ENCODE measurements at places on chromosomes 5 and 9.

DNA sequence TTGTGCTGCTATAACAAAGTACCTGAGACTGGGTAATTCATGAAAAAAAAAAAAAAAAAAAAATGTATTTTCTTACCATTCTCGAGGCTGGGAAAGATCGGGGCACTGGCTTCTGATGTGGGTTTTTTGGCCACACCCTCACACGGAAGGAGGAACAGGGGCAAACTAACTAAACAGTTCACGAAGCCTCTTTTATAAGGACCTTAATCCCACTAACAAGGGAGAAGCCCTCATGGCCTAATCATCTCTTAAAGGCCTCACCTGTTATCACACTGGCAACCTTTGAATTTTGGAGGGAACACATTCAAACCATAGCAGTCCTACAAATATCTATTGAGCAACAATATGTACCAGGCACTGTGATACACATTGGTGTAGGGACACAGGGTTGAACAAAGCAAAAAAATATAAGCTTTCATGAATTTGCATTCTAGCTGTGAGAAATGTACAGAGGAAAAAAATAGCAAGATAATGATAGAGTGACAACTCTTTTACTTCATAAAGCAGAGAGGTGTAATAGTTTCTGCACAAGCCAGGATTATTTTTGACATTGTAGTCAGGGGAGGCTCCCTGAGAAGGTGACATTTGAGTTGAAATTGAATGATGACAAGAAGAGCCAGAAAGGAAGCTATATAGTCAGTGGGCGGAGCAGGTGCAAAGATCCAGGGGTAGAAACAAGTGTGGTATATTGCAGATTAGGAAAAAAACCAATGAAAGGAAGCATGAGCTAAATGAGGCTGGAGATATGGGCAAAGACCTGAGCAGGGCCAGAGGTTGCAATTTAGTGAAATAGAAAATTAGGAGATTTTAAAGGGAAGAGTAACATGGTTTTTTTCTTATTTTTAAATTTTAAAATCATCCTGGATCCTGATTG is 68.1 kb upstream of the GRAMD2B start:
- H3K27ac ChIP-seq, result no peak overlapping the region
- peaks cover 12% of the 10 kb centered on the region for H3K4me1 ChIP-seq
- DNase-seq, result no peak
- no peak overlapping the region for H3K4me3 ChIP-seq
- no peaks in the 10 kb centered on the region for H3K36me3 ChIP-seq

GRCh38 chr5:132013006-132013689 is 1.7 kb upstream of the ACSL6 start:
- peaks cover 3% of the 10 kb centered on the region for H3K27me3 ChIP-seq
- no peak overlapping the region for H3K27ac ChIP-seq
- H3K36me3 ChIP-seq, result no peaks in the 10 kb centered on the region
- H3K4me1 ChIP-seq, result peaks cover 20% of the 10 kb centered on the region
- DNase-seq, result no peak

- no peaks in the 10 kb centered on the region for H3K27me3 ChIP-seq
- H3K27ac ChIP-seq, result no peak overlapping the region
- no peaks in the 10 kb centered on the region for H3K4me1 ChIP-seq
- no peak for DNase-seq
- no peaks in the 10 kb centered on the region for H3K36me3 ChIP-seq
Observed at GRCh38 chr9:110659891-110660541, 8.6 kb upstream of the MUSK start.

GRCh38 chr9:106019702-106020101 is 325.4 kb downstream of the TMEM38B start:
- no peak overlapping the region for H3K4me3 ChIP-seq
- DNase-seq, result no peak
- no peaks in the 10 kb centered on the region for H3K4me1 ChIP-seq

GRCh38 chr9:133348718-133349573 is 928 bp downstream of the RPL7A start:
- peak overlapping the region; percentile 99 for H3K4me3 ChIP-seq
- H3K36me3 ChIP-seq, result peaks cover 51% of the 10 kb centered on the region
- H3K4me1 ChIP-seq, result peaks cover 29% of the 10 kb centered on the region

- no peak overlapping the region for H3K4me3 ChIP-seq
- H3K4me1 ChIP-seq, result no peaks in the 10 kb centered on the region
Observed at GRCh38 chr9:79256691-79257213, 315.0 kb upstream of the TLE4 start.

DNA sequence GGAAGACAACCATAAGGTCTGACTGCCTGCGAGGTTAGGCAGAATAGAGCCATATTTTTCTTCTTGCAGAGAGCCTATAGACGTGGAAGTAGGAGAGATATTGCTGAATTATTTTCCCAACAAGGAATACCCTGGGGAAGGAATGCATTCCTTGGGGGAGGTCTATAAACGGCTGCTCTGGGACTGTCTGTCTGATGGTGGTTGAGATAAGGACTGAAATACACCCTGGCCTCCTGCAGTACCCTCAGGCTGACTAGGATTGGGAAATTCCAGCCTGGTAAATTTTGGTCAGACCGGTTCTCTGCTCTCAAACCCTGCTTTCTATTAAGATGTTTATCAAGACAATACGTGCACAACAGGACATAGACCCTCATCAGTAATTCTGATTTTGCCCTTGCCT is 617.5 kb upstream of the GRIN3A start:
- no peaks in the 10 kb centered on the region for H3K27me3 ChIP-seq
- H3K27ac ChIP-seq, result no peak overlapping the region
- no peaks in the 10 kb centered on the region for H3K36me3 ChIP-seq

DNA sequence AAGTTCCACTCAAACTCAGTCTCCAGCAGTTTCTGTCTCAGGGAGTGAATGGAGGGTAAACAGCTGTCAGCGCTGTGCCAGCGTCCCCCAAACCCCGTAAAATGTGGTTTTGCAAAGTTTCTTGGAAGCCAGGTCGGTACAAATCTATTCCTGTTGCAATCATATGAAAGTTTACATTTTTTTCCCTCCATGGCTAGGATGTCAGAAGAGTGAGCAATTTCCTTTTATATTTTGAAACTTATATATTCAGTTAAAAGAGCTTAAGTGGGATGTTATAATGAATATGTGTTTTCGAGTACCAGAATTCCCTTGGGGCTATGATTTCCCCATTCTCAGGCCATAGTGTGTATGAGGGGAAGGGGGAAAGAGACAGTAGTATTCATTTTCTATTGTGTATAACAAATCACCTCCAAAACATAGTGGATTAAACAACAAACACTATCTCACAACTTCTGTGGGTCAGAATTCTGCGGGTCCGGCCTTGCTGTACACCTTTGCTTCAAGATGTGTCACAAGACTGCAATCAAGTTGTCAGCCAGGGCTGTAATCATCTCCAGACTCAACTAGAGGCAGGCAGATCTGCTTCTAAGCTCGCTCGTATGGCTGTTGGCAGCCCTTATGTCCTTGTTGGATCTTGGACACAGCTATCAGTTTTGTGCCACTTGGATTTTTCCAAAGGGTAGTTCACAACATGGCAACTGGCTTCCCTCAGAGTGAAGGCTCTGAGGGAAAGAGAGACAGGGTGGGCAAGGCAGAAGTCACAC is 107.4 kb downstream of the SNX18 start:
- no peak overlapping the region for H3K27ac ChIP-seq
- H3K4me3 ChIP-seq, result no peak overlapping the region
- no peaks in the 10 kb centered on the region for H3K36me3 ChIP-seq
- H3K4me1 ChIP-seq, result no peaks in the 10 kb centered on the region
- no peak for DNase-seq

DNA sequence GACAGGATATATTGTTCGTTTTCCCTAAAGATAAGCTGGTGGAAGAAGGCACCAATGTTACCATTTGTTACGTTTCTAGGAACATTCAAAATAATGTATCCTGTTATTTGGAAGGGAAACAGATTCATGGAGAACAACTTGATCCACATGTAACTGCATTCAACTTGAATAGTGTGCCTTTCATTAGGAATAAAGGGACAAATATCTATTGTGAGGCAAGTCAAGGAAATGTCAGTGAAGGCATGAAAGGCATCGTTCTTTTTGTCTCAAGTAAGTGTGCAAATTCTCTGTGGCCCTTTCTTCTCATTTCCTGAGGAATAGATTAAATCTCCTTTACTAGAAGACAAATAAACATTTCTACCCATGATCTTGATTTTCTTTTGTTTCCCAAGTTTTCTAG is 38.0 kb downstream of the OSMR start:
- H3K36me3 ChIP-seq, result no peaks in the 10 kb centered on the region
- no peak overlapping the region for H3K27ac ChIP-seq
- no peak overlapping the region for H3K4me3 ChIP-seq
- DNase-seq, result no peak
- no peaks in the 10 kb centered on the region for H3K4me1 ChIP-seq

- no peak overlapping the region for H3K4me3 ChIP-seq
- H3K4me1 ChIP-seq, result peaks cover 30% of the 10 kb centered on the region
- H3K27ac ChIP-seq, result peak overlapping the region; percentile 99
Observed at GRCh38 chr9:89309166-89309565, 1.8 kb upstream of the CKS2 start.

- H3K4me1 ChIP-seq, result no peaks in the 10 kb centered on the region
- H3K36me3 ChIP-seq, result no peaks in the 10 kb centered on the region
Observed at GRCh38 chr5:179268966-179269693, 76.1 kb downstream of the ADAMTS2 start.

DNA sequence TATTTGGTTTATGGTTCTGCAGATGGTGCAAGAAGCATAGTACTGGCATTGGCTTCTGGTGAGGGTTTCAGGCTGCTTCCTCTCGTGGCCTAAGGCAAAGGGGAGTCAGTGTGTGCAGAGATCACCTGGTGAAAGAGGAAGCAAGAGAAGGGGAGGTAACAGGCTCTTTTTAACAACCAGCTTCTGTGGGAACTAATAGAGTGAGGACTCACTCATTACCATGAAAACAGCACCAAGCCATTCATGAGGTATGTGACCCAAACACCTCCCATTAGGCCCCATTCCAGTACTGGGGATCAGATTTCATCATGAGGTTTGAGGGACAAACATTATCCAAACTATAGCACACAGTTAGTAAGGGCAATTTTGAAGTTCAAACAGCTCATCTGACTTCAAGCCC is 263.5 kb downstream of the TMEM38B start:
- H3K4me3 ChIP-seq, result no peak overlapping the region
- H3K27me3 ChIP-seq, result no peaks in the 10 kb centered on the region
- H3K27ac ChIP-seq, result no peak overlapping the region
- DNase-seq, result no peak
- no peaks in the 10 kb centered on the region for H3K36me3 ChIP-seq

DNA sequence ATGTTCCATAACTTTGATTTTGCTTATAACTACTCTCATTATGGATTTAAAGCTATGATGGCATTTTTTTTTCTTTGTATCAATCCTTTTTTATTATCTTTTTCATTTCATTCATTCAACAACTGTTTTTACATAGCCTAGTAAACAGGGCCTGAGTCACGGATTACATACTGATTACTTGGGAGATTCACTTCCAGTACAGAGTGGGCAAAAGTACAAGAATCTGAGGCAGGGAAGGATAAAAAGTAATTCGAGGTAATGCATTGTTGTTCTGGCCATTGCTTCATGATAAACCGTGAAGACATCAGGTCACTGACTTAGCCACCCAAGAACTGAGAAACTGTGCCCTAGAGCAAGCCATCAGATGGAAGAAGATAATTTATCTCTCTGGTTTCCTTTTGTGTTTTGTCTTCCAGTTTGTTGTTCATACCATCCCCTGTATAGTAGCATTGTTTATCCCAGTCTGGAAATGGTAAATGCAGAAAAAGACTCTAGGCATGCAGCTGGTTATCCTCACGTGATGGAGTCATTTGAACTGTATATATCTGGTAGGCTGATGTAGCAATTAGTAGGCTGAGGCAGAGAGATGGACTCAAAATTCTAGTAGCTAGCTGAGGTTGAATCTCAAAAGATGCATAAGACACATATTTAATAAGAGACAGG is 145.6 kb downstream of the CNTLN start:
- no peaks in the 10 kb centered on the region for H3K36me3 ChIP-seq
- H3K4me3 ChIP-seq, result no peak overlapping the region
- no peak overlapping the region for H3K27ac ChIP-seq
- no peak for DNase-seq
- H3K4me1 ChIP-seq, result no peaks in the 10 kb centered on the region

DNA sequence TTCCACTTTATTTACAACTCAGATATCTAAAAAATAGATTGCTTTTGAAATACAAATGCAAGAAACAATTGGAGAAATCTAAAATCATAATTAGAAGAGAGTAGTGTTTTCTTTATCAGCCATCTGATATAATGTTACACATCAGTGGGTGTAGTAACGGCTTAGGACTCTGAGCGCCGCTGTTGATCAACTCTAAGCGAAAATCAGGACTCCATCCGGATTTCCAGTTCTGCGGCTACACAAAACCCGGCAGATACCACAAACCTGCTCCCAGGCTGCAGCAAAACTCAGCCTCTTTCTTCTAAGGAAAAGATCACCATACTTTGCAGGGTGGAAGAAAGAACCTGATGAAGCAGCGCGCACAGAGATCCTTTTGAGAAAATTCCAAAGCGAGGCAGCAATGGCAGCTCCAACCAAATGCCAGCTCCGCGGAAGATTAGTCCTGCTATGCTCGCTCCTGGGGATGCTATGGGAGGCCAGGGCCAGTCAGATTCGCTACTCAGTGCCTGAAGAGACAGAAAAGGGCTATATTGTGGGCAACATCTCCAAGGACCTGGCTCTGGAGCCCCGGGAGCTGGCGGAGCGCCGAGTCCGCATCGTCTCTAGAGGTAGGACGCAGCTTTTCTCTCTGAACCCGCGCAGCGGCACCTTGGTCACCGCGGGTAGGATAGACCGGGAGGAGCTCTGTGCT is at the start of gene PCDHGA9:
PCDHGA9 (plus strand) TSS at position 226 of the 691 bp plus-strand sequence; CDS start at position 401, 175 bp downstream.
- no peak within 1 kb of the TSS for H3K27ac ChIP-seq
- no peaks in the 10 kb centered on the region for H3K4me1 ChIP-seq
- DNase-seq, result no peak
- peaks cover 25% of the 10 kb centered on the region for H3K27me3 ChIP-seq
- H3K4me3 ChIP-seq, result peak within 1 kb of the TSS; percentile 13
- no peaks in the 10 kb centered on the region for H3K36me3 ChIP-seq

Measured in CD8-positive, alpha-beta memory T cell (primary cell).